A549 treated with Hydrocortisone at 1 μM for 4 hours (cell line): ENCODE measurements at places on chromosomes 5 and 9. TPM values are rescaled to one million over a fixed set of nuclear protein-coding genes. Genes with fewer than 3 reads are reported as not detected.

PCDHB6 gene
- 0.84 to 1.1 TPM (median 1.0 TPM) in 5 replicates for total RNA-seq

PLK2 gene
- 36.8 to 47.0 TPM (median 40.9 TPM) in 5 replicates for total RNA-seq

GRM6 gene
- not detected in 5 replicates for total RNA-seq

PCDHB11 gene
- 0.03 to 0.08 TPM (median 0.06 TPM) in 5 replicates for total RNA-seq

CD74 gene
- total RNA-seq, result 0.15 to 0.16 TPM in 2 of 5 replicates, not detected in the others

MRNIP gene
- total RNA-seq, result 17.0 to 21.1 TPM (median 19.3 TPM) in 5 replicates

OLFML2A gene
- 22.1 to 40.5 TPM (median 31.5 TPM) in 5 replicates for total RNA-seq

BNC2 gene
- total RNA-seq, result 4.9 to 7.1 TPM (median 5.8 TPM) in 5 replicates

ZCCHC7 gene
- 9.4 to 15.0 TPM (median 11.6 TPM) in 5 replicates for total RNA-seq

CDKN2B gene
- not detected in 5 replicates for total RNA-seq

IPO11 gene
- 14.3 to 17.9 TPM (median 16.0 TPM) in 5 replicates for total RNA-seq

ZDHHC11B gene
- total RNA-seq, result 1.1 to 1.5 TPM (median 1.3 TPM) in 5 replicates

GPR150 gene
- total RNA-seq, result 0.06 to 0.23 TPM (median 0.16 TPM) in 5 replicates

IFNB1 gene
- total RNA-seq, result not detected in 5 replicates

PRR16 gene
- 0.07 to 0.16 TPM in 2 of 5 replicates, not detected in the others for total RNA-seq

ACSL6 gene
- 0.05 to 0.22 TPM (median 0.07 TPM) in 5 replicates for total RNA-seq

PNPLA7 gene
- total RNA-seq, result 0.54 to 0.80 TPM (median 0.71 TPM) in 5 replicates

FAM193B gene
- 19.3 to 27.3 TPM (median 25.0 TPM) in 5 replicates for total RNA-seq

AFAP1L1 gene
- 9.9 to 13.6 TPM (median 12.6 TPM) in 5 replicates for total RNA-seq

HAPLN1 gene
- total RNA-seq, result not detected in 5 replicates

CCDC192 gene
- total RNA-seq, result not detected in 5 replicates

CWC27 gene
- 11.8 to 18.6 TPM (median 13.7 TPM) in 5 replicates for total RNA-seq

RANBP17 gene
- total RNA-seq, result 1.9 to 2.7 TPM (median 2.2 TPM) in 5 replicates

SPINK4 gene
- not detected in 5 replicates for total RNA-seq

TRIM41 gene
- 25.6 to 28.8 TPM (median 26.8 TPM) in 5 replicates for total RNA-seq

PTPN3 gene
- 16.4 to 19.0 TPM (median 18.6 TPM) in 5 replicates for total RNA-seq

TRIO gene
- total RNA-seq, result 87.4 to 105 TPM (median 96.7 TPM) in 5 replicates

BAAT gene
- total RNA-seq, result 0.24 to 0.49 TPM (median 0.34 TPM) in 5 replicates

DMRTA1 gene
- 0.53 to 0.68 TPM (median 0.60 TPM) in 5 replicates for total RNA-seq

FBP1 gene
- not detected in 5 replicates for total RNA-seq

FOXD4L3 gene
- total RNA-seq, result 0.08 to 0.16 TPM (median 0.12 TPM) in 3 of 5 replicates, not detected in the others

TMEM252 gene
- total RNA-seq, result not detected in 5 replicates

CCDC152 gene
- total RNA-seq, result not detected in 5 replicates

NRARP gene
- 2.5 to 5.1 TPM (median 3.9 TPM) in 5 replicates for total RNA-seq

PCDHA9 gene
- not detected in 5 replicates for total RNA-seq

GABBR2 gene
- 0.15 to 0.49 TPM (median 0.20 TPM) in 5 replicates for total RNA-seq

KIF12 gene
- total RNA-seq, result 1.3 to 2.2 TPM (median 1.8 TPM) in 5 replicates

PTGS1 gene
- total RNA-seq, result 1.5 to 1.8 TPM (median 1.5 TPM) in 5 replicates
